ENCODE measurements at places on chromosomes 1 and 21.

DNA sequence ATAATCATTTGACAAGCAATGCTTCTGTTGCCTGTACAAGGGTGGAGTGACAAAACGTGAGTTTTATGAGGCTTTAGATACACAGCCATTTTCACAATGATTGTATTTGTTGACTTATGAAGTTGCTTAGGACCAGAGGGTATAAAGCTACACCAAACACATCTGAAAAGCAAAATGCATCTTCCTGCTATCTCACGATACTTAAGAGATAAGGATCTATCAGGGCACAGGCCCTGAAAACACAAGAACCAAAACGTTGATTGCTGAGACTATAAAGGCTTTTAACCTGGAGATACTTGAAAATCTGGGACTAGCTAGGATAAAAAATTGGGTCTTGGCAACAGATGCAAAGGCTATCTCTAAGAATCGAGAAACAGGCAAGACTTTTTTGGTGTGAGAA lies 115.7 kb downstream of the SLC5A9 start:
- no peaks in the 10 kb centered on the region for H3K27me3 ChIP-seq
- DNase-seq = no peak
- no peak overlapping the region for H3K27ac ChIP-seq

DNA sequence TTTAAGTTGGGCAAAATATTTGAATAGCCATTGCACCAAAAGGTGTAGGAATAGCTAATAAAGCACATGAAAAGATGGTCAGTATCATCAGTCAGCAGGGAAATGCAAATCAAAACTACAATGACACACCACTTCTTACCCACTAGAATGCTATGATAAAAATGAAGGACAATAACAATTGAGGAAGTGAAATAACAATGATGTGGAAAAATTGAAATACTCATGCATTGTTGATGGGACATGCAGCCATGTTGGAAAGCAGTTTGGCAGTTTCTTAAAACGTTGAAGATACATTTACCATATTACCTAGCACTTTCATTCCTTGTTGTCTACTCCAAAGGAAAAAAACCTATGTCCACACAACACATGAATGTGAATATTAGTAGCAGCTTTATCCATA lies 28.4 kb downstream of the HSD3B1 start:
- H3K27ac ChIP-seq = no peak overlapping the region
- no peaks in the 10 kb centered on the region for H3K36me3 ChIP-seq
- DNase-seq = no peak
- H3K27me3 ChIP-seq = peaks cover 3% of the 10 kb centered on the region

GRCh38 chr1:53625766-53626520 lies 113.0 kb downstream of the GLIS1 start:
- no peaks in the 10 kb centered on the region for H3K4me1 ChIP-seq
- no peaks in the 10 kb centered on the region for H3K36me3 ChIP-seq
- no peaks in the 10 kb centered on the region for H3K27me3 ChIP-seq
- no peak overlapping the region for H3K27ac ChIP-seq

DNA sequence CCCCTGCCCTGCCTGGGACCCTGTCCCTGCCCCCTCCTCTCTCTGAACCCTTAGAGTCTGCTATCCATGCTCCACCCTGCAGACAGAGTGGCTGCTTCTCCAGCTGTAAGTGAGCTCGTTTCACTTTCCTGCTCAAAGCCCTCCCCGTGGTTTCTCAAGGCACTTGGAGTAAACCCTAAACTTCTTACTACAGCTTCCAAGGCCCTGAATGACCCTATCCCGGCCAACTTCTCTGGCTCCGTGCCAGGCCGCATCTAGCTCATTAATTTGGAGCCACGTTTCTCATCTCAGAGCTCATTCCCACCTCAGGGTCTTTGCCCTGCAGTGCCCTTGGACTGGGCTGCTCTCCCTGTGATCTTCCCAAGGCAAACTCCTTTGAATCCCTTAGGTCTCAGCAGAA lies 235.1 kb upstream of the RUNX1 start:
- no peak overlapping the region for H3K4me3 ChIP-seq
- DNase-seq = no peak
- no peaks in the 10 kb centered on the region for H3K36me3 ChIP-seq
- H3K4me1 ChIP-seq = no peaks in the 10 kb centered on the region
- no peaks in the 10 kb centered on the region for H3K27me3 ChIP-seq

- peak overlapping the region; percentile 92 for H3K27ac ChIP-seq
- H3K36me3 ChIP-seq = peaks cover 8% of the 10 kb centered on the region
- H3K4me3 ChIP-seq = peak overlapping the region; percentile 55
Measured at GRCh38 chr1:28236656-28237322, 865 bp downstream of the ATP5IF1 start.

Data from CD8-positive, alpha-beta memory T cell (primary cell).